ENCODE measurements at places on chromosomes 16 and 17. TPM values are rescaled to one million over a fixed set of nuclear protein-coding genes. Genes with fewer than 3 reads are reported as not detected.

The TRPV3 gene
- 0.21 TPM for total RNA-seq

The SEPTIN1 gene
- total RNA-seq, result 38.7 TPM

The SEPTIN12 gene
- not detected for total RNA-seq

The IL17C gene
- total RNA-seq, result 0.21 TPM

The SLFN14 gene
- 3.8 TPM for total RNA-seq

The ZFP3 gene
- total RNA-seq, result 1.9 TPM

The MAFG gene
- total RNA-seq, result 14.9 TPM

The BCL6B gene
- total RNA-seq, result not detected

The KCNJ18 gene
- total RNA-seq, result not detected

The SPATA22 gene
- total RNA-seq, result not detected

The ADCY7 gene
- total RNA-seq, result 75.9 TPM

The DPEP3 gene
- 0.21 TPM for total RNA-seq

The NPIPB9 gene
- total RNA-seq, result 15.5 TPM

The CYB561 gene
- 5.1 TPM for total RNA-seq

The WFDC1 gene
- total RNA-seq, result 0.10 TPM

The GRB7 gene
- total RNA-seq, result not detected

The POLR3E gene
- total RNA-seq, result 112 TPM

The LDHD gene
- 0.84 TPM for total RNA-seq

The CSH2 gene
- total RNA-seq, result 0.10 TPM

The DLX4 gene
- total RNA-seq, result 0.10 TPM

The PIGW gene
- 2.6 TPM for total RNA-seq

The ITGAL gene
- 150 TPM for total RNA-seq

The KRTAP1-5 gene
- not detected for total RNA-seq

The OTOP2 gene
- total RNA-seq, result not detected

The HSPB9 gene
- not detected for total RNA-seq

The PRKCB gene
- total RNA-seq, result 110 TPM

The CD300LF gene
- 20.5 TPM for total RNA-seq

The MC1R gene
- 2.7 TPM for total RNA-seq

The LCMT1 gene
- total RNA-seq, result 24.2 TPM

The CHST5 gene
- total RNA-seq, result under 0.01 TPM

The NEUROD2 gene
- under 0.01 TPM for total RNA-seq

The PSMB3 gene
- total RNA-seq, result 95.5 TPM

The KRT25 gene
- total RNA-seq, result not detected

The PERCC1 gene
- 0.84 TPM for total RNA-seq
